ENCODE measurements at places on chromosomes 13 and 19.

DNA sequence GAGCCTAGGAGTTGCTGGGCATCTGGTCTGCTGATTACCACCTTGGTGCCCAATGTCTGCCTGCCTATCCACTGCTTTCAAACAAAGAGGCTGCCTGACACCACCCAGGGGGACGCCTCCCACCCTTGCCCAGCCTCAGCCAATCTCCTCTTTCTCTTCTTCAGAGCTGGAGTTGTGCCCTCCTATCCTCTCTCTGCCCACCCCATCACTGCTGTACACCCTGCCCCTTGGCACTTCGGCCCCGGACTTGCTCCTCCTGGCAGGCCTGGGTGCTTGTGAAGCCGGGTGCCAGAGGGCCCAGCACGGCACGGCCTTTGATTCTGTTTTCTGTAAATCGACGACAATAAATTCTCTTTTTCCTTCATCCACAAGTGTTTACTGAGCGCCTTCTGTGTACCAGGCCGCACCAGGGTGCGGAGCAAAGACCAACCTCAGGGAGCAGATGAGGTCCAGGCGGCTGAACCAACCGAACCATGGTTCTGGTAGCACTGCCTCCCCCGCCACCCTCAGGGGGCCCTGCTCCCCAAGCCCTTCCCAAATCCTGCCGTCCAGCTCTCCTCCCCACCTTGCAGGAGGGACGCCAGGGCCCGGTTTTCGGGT lies 5.0 kb downstream of the RNF225 start:
- no peak for DNase-seq

GRCh38 chr19:18274781-18275356 lies 617 bp upstream of the IQCN start:
- DNase-seq = no peak

DNA sequence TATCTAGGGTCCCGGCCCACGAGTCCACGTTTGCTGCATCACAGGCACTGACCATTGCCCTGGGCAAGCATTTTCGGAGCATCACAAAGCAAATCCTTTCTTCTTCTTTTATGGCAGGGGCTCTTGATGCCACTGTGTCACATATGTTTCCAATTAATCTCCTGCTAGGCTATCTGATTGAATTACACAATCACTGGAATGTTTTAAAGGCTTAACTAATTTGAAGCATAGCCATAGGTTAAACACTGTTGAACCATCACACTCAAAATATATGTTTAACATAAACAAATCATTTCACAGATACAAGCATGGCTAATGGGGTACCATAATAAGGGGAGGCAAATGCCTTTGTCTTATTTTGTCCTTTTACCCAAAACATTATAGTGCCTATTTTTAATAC lies 338.3 kb downstream of the POU4F1 start:
- DNase-seq = no peak

- peak; percentile 75 for DNase-seq
These were observed 36.5 kb upstream of the ZNF527 start for GRCh38 chr19:37334179-37335071.

DNA sequence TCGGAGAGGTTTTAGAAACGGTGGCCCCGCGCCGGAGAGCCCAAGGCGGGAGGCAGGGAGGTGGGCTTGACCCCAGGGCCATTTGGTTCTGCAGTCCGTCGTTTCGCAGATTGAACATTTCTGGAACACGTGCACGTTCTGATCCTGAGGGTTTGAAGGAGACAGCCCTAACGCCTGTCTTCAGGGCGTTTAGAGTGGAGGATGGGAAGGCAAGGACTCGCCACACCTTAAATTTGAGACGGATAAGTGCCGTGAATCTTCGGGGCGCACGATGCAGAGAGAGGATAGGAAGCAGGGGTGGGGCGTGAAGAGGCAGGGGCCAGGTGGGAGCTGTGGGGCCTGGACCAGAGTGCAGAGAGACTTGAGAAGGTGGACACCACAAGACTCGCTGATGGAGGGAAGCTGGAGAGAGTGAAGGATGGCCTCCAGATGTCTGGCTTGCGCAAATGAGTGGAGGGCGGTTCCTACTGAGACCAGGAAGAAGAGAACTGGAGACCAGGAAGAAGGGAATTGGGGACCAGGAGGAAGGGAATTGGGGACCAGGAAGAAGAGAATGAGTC lies 804 bp upstream of the MIER2 start:
- DNase-seq = no peak

DNA sequence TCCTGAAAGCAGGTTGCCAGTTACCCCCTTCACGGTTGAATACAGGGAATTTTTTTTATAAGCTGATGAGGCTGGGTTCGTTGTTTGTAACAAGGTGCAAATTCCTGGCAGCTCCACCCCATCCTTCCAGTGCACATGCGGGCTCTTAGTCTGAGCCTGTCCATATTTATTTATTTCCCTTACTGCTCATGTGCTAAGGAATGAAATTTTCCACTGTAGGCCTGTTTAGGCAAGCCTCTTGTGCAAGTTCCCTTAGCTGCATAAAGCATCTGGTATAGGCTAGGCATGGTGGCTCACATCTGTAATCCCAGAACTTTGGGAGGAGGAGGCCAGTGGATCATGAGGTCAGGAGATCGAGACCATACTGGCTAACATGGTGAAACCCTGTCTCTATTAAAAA lies 560.9 kb upstream of the PCDH9 start:
- DNase-seq = no peak

DNA sequence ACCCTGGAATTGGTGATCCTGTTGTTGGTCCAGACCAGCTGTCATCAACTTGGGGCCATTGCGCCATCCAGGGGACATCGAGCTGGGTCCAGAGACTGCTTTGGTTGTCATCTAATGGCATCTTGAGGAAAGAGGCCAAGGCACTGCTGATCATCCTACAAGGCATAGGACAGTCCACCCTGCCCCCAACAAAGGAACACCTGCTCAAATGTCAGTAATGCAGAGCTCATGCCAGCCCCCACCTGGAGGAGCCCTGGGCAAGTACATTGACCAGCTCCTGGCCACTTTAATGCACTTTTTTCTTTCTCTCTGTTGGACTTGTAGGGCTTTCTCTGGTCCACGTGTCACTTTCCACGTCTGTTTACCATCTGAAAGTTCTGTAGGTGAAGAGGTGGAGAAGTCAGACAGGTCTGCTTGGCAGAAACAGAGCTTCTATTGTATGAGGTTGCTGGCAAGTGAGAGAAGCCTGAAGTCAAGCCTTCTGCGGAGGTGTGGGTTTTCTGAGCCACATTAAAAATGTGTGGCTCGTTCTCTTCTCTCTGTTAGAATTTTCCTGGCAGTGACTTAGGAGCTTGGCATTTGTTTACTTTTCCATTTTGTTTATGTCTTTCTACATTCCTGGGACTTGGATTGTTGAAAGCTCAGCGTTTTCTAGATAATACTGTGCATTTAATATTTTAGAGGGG lies 124.0 kb upstream of the RNF113B start:
- no peak for DNase-seq

- no peak for DNase-seq
These were observed 235.4 kb downstream of the DNAJC15 start for GRCh38 chr13:43258771-43259170.

DNA sequence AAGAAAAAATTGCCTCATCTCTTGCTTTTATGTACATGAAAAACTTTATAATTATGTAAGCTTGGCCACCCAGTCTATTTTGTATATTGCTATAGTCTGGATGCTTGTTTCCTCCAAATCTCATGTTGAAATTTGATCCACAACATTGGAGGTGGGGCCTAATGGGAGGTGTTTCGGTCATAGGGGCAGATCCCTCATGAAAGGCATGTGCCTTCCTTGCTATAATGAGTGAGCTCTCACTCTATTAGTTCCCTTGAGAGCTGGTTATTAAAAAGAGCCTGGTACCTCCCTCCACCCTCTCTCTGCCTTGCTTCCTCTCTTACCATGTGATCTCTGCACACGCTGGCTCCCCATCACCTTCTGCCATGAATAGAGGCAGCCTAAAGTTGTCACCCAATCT lies 1005.1 kb downstream of the PCDH9 start:
- DNase-seq = no peak

All from activated T-cell treated with anti-CD3 and anti-CD28 coated beads for 48 hours (primary cell).